ENCODE measurements at places on chromosomes 16 and 17.

DNA sequence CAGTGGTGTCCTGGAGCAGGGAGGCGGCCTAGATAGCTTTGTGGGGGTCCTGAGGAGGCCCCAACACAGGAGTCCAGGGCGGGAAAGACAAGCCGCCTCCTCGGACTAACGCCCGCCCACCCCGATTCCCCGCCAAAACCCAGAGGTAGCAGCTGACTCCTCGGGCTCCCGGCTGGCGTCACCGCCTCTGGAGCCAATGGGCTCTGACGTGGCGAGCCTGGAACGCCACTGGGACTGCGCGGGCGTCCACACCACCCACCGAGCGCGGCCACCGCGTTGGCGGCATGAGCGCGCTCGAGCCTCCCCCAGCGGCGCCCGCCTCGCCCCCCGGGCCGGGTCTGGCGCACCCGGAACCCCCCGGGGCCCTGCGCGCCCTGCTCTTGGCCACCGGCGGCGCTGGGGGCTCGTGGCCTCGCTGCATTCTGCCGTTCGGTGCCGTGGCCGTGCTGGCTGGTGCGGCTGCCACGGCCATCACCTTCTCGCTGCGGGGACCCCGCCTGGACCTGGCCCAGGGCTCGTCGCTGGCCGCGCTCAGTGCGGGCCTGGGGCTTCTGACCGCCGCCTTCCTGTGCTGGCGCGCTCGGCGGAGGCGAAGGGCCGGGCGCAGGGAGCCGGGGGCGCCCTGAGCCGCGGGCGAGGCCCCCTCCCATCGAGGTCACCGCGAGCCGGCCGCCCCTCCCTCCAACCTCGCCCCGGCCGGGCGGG is 3.4 kb upstream of the NTN3 start:
- no peak for DNase-seq

- no peak for DNase-seq
These were observed 22.9 kb downstream of the C1QTNF1 start for GRCh38 chr17:79046916-79047280.

DNA sequence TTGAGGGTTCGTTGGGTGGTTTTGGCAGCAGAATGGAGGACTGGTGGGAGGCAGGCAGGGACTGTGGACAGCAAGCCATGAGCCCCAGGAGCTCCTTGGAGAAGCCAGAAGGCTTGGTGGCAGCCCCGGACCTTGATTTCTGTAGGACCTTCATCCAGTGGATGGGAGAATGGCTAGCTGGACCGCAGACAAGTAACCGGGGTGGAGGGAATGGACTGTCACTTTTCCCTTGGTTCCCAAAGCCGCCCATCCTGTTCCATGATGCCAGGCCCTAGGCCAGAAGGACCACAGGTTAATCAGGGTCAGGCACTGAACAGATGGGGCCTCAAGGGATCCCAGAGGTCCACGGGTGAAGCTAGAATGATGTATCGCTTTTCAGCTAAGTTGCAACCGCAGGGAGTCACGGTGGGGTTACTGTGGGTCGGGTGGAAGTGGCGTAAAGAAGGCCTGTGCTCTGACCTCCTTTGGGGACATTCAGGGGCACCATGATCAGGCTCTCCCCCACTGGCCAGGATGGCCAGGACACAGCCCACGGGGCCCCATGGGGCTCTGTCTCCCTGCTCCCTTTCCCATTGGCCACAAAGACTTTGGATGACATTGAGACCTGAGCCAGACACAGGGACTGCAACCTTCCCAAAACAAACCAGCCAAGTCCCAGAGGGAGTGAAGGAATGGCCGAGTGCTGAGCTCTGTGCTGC is 66.9 kb upstream of the MRTFB start:
- no peak for DNase-seq

GRCh38 chr16:58021661-58022551 is 3.6 kb upstream of the MMP15 start:
- DNase-seq, result no peak

DNA sequence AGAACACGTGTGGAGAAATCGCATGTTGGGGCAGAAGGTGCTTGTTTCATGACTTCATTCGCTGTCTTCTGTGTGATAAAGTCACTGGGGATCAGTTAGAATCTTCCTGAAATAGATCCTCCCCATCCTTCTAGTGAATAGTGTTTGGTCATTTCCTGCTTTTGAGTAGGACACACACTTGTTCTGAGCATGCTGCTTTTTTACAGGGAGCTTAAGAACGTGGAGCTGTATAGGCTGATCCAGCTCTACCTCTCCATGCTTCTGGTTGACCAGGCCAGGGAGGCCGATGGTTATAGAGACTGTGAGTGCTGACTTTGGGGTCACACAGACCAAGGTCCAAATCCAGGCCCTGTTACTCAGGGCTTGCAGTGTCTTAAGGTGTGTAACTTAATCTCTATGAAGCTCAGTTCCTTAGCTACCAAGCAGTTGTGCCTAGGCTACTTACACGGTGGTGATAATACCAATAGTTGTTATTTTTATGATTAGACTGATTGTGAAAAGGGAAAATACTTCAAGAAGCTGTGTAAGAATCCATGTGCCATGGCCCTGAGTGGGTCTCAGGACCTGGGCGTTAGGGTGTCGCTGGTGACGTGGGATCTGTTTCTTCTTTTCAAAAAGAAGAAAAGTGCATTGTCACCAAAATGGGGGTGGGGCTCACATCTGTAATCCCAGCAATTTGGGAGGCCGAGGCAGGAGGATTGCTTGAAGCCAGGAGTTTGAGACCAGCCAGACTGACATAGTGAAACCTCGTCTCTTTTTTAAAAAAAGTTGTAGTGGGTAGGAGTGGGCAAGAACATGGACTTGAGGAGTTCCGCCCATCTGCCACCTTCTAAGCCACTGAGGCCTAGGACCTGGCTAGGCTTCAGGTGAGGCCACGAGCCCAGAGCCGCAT is 64.1 kb upstream of the LGALS9 start:
- DNase-seq, result no peak

- no peak for DNase-seq
These were observed 47.3 kb upstream of the ALOX12 start for GRCh38 chr17:6948562-6948961.
